ENCODE measurements at places on chromosomes 4 and X. TPM values are rescaled to one million over a fixed set of nuclear protein-coding genes. Genes with fewer than 3 reads are reported as not detected.

Gene DGAT2L6
- not detected for total RNA-seq

Gene NMU
- 0.75 TPM for total RNA-seq

Gene VCX3B
- not detected for total RNA-seq

Gene NKX3-2
- total RNA-seq, result 0.17 TPM

Gene SLC10A3
- total RNA-seq, result 43.5 TPM

Gene PCDH18
- not detected for total RNA-seq

Gene PAGE1
- not detected for total RNA-seq

Gene PDE5A
- 0.62 TPM for total RNA-seq

Gene TCEAL3
- 15.9 TPM for total RNA-seq

Gene NLGN4X
- 0.03 TPM for total RNA-seq

Gene CT45A1
- 0.07 TPM for total RNA-seq

All from A549 treated with AZD2906 at 1 μM for 4 hours (cell line).